ENCODE measurements at places on chromosomes 4 and X. TPM values are rescaled to one million over a fixed set of nuclear protein-coding genes. Genes with fewer than 3 reads are reported as not detected.

HOPX gene
- total RNA-seq = 134 TPM

DNA sequence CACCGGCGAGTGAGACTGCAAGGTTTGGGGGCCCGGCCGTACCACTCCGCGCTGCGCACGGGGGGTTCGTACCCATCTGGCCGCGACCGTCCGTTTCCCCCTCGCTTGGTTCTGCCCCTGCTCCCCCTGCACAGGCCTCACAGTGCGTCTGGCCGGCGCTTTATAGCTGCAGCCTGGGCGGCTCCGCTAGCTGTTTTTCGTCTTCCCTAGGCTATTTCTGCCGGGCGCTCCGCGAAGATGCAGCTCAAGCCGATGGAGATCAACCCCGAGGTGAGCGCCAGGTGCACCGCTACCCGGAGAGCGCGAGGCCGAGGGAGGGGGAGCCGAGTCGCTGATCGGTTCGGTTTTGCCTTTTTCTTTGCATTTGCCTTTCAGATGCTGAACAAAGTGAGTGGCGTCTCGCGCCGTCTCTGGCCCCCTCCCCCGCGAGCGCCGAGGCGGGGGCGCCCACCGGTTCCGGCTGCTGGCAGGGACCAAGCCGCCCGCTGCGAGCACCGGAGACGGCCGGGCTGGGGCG is at the start of gene UCHL1:
Gene UCHL1 (plus strand): TSS at position 189 of the 517 bp plus-strand sequence. CDS start 49 bp downstream, at position 238.
- DNase-seq = no peak

DNA sequence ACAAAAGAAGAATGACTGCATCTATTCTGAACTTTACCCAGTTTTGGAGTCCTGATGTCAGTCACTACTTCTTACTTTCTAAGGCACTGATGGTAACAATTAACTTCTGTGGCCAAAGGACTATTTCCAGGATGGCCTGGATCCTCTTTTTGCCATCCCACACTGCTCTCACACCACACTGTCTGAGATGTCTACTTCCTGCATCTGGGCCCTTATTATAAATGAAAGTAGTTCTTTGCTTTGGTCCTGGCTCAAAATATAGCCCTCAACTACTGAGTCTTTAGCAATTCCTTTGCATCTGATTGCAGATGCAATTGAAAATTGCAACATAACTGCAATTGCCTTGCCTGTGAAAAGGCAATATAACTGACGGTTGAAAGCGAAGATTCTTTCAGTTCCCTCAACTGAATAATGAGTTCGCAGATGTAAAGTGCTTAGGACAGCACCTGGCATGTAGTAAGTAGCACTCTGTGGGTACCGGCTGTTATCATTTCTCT is 44.2 kb downstream of the COQ2 start:
- no peak for DNase-seq

- no peak for DNase-seq
Measured at GRCh38 chr4:29970626-29971025, 749.5 kb upstream of the PCDH7 start.

GRCh38 chr4:122100508-122100907 is 51.6 kb upstream of the BLTP1 start:
- no peak for DNase-seq

Measured in hematopoietic multipotent progenitor cell (in vitro differentiated cells).